ENCODE measurements at places on chromosomes 11 and 22.

DNA sequence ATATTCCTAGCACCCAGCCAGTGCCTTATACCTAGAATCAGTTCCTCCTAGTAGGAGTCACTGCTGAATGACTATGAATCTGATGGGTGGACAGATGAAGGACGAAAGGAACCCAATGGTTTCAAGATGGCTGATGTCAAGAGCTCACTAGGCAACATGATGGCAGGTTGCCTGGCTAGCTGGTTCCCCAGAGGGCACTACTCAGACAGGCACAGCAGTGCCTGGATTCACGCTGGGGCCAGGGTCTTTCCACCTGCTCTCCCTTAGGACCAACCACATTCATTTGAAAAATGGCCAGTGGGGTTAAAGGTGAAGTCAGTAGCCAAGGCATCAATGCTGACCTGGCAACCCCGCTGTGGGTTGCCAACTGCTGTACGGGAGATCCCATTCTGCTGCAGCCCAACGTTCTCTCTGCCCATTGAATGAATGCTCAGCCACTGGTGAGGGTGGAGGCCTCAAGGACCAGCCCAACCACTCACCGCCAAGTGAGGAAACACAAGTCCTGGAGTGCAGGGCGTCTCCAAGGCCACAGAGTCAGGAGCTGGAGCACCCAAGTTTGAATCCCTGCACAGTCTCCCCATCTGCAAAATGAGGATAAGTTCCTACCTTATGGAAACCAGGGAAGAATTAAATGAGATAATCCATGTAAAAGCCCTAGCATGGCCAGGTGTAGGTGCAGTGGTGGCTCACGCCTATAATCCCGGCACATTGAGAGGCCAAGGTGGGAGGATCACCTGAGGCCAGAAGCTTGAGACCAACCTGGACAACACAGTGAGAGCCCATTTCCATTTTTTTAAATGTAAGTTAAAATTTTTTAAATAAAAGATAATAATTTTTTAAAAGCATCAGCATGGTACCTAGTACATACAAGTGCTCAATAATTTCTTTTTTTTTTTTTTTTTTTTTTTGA, 12.4 kb downstream of the MYH9 start:
- DNase-seq, result no peak

DNA sequence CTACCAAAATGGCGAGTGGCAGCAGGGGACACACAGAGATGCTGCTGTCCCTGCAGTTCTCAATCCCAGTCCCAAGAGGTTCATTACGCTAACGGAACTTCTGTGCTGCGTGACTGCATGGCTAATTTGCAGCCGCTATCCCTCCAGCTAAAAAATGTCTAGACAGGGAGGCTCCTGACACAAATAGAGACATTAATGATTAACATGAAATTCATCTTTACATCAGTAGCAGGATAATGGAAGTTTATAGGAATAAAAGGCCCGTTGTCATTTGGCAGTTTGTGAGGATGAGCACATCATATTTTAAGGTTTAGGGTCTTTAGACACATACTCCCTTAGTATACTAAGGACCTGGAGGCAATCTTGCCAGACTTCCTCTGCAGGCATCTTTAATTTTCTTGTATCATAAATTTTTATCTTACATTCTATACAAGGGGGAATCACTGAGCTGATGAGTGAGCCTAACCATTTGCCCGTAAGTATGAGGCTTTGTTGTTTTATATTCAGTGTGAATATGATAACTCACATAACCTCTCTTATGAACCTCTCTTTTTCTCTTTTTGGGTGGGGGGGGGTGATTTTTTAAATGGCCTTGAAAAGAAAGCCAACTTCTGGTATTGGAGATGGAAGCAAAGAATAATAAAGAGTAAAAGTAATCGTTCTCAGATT, 99.8 kb upstream of the OR9G4 start:
- no peak for DNase-seq

DNA sequence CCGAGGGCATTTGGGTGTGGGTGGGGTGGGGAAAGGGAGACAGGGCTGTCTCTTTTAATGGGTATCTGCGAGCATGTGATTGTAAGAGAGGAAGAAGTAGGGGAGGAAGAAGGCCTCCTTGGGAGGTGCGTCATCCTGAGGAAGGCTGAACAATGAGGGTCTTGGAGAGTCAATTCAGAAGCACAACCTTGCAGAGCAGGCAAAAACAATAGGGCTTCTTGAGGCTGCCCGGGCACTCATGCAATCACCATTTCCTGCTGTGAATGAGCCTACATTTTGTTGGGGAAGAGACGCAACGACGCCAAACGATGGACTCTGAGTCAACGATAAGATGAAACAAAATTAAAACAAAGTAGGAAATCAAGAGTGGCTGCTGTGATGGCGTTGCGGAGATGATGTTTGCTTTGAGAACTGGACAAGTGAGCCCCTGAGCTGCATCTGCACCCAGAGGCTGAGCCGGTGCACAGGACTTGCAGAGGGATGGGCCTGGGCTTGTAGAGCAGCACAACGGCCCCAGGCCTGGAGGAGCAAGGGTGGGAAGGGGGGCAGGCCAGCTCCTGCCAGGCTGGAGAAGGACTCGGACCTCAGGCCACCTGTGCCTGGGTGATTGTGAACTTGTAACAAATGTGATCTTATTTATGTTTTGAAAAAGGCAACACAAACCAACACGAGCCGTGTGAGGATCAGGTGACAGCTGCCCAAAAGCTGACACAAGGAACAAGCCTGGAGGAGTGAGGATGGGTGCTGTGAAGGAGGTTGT, 92.3 kb upstream of the B3GAT1 start:
- DNase-seq, result no peak

- DNase-seq, result no peak
These were observed 3.5 kb upstream of the LIF start for GRCh38 chr22:30250039-30250565.

DNA sequence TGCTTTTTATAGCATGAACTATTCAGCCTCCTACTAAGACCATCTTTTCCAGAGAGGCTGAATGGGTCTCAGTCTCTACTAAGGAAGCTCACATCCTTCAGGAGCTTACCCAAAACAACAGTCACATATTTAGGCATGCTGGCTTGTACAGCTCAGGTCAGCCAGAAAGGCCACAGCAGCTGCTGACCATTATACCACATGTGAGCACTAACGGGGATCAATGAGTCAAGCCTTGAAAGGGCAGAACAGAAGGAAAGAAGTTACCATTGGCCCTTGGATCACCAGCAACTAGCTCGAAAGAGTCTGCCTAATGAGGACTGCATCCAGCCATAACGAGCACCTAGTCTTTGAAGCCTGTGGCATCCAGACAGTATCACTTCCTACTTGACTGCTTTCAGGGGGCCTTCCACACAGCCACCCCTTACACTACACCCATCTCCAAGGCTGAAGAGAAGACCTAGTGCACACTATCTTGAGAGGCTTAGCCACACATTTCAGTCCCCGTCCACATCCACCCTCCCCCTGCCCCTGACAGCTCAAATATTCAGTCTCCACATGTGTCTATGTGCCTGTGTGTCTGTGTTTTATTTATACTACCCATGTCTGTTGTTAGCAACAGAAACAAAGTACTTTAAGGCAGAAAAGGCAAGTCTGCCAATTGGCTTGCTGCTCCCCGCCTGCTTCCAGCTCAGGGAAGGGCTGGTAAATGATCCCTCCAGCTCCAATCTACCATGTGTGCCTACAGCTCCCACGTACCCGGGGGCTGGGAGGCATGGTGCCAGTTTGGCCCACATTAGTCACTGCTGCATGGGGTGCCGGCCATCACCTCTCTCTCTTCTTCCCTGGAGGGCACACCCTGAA, 95.5 kb downstream of the RPL27A start:
- no peak for DNase-seq

DNA sequence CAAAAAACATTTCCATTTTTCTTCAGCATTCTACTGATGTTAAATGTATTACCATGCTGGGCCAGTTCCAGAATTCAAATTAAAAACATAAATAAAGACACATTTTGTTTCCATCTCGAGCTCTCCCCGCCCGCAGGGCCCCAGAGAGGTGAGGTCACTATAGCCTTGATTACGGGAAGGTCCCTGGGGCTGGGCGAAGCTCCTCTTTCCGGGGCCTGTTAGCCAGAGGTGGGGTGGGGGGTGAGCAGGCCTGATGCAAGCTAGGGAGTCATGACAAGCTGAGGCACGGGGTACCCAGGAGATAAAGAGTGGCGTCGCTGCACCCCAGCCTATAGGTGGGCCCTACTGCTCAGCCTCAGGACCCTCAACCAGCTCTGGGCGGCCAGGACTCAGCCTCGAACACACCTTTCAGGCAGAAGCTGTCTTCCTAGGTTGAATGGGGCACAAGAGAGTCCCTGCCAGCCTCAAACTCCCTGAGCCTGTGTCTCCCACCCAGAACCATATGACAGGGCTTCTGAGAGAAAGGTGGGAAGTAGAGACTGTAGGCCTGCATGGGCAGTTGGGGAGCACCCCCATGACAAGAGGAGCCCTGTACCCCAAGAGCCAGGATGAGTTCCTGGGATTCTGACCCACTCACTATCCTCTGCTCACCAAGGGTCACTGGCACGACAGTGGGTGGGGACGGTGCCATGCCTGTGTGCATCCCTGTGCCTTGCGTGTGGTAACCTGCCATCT, 34.8 kb downstream of the KCNQ1OT1 start:
- DNase-seq, result no peak

DNA sequence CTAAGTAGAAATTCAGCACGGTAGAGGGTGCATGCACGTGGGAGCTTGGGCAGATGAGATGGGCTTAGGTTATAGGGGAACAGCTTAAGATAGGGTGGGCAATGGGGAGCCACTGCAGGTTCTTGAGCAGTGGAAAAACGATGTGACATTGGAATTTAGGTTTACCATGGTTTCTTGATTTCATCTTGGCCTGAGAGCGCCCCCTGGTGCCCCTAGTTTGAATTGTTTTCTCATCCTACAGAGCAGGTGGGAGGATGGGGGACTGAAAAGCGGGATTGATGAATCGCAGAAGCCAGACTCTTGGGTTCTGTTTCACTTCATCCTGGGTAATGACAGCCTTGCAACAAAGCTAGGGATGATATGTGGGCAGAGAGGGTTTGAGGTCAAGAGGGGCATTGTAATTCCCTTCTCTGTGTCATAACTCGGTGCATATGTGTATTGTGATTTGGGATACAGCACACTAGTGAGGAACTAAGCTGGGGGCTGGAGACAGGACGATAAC, 6.7 kb upstream of the MCAM start:
- no peak for DNase-seq

DNA sequence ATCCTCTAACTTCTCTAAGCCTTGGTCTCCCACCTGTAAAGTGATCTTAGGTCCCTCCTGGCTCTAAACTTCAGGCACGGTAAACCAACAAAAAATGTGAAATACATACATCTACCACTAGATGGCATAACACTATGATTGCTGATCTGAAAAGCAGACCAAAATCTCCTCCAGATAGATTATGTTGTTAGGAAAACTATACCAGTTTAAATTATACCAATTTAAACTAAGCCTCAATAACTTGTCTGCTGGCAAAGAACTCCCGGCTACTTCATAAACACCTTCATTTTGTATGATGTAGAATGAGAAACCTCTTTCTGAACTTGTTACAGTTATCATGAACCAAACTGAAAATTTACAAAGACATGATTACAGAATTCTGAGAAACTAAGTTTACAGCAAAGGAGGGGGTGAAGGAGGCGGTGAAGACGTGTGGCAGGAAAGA, 85.9 kb downstream of the SBF2 start:
- DNase-seq, result no peak

GRCh38 chr11:5541427-5541826, 6.9 kb downstream of the OR52H1 start:
- no peak for DNase-seq

GRCh38 chr11:67043572-67044349, 12.9 kb upstream of the RHOD start:
- DNase-seq, result no peak

DNA sequence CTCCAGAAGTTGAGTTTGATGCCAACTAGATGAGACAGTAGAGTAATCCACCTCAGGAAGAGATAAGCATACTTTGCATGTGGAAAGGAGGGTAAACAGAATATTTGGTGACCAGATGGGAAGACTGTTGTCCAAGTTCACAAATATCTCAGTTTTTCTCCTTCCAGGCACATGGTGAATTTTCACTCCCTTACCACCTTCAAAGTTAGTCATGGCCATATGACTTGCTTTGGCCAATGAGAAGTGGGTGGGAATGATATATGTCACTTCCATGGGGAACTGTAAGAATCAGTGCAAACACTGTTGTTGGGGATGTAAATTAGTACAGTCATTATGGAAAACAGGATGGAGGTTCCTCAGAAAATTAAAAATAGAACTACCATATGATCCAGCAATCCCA, 105.8 kb downstream of the SPATA19 start:
- no peak for DNase-seq

DNA sequence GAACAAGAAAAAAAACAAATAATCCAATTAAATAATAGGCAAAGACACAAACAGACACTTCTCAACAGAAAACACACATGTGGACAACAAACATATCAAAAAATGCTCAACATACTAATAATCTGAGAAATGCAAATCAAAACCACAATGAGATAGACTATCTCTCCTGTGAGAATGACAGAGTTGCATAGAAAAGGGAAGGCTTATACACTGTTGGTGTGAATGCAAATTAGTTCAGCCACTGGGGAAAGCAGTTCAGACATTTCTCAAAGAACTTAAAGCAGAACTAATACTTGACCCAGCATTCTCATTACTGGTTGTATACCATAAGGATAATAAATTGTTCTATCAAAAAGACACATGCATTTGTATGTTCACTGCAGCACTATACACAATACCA, 637.8 kb upstream of the LUZP2 start:
- no peak for DNase-seq

DNA sequence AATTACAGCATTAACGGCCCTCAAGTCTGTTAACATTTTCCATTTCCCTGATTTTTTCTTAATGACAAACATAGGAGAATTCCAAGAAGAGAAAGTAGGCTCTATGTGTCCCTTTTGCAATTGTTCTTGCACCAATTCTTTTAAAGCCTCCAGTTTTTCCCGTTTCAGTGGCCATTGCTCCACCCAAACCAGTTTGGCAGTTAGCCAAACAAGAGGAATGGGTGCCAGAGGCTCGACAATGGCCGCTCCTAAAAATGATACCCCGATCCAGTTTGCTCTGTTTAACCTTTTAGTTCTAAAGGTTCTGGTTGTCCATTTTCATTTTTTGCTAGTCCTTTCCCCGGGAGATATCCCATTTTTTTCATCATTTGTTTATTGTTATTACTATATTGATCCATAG, 6.7 kb upstream of the DNAJB13 start:
- no peak for DNase-seq

Data from cortex of kidney (tissue), 1 donor.